Activated CD4-positive, alpha-beta T cell treated with anti-CD3 and anti-CD28 coated beads for 36 hours (primary cell): ENCODE measurements at places on chromosomes 11 and 22. TPM values are rescaled to one million over a fixed set of nuclear protein-coding genes. Genes with fewer than 3 reads are reported as not detected.

GRCh38 chr11:46302866-46303265 is 25.4 kb downstream of the CREB3L1 start:
- DNase-seq, result no peak

GRCh38 chr22:19407649-19408606 is 23.6 kb downstream of the HIRA start:
- no peak for DNase-seq

GRCh38 chr11:69497221-69497787 is 15.8 kb downstream of the LINC01488 start:
- no peak for DNase-seq

DNA sequence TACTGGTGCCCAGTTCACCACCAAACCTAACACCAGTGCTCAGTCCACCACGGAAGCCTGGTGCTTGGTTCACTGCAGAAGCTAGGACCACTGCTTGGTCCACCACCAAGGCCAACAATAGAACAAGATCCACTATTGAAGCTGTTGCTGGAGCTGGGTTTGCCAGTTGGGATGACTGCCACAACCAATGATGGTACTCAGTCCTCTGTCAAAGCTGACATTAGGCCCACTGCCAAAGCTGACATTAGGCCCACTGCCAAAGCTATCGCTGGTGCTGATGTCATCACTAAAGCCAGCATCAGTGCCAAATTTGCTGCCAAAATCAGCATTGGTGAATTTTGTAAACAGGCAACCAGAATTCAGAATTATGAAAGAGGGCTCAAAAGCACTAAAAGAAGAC is 1850.2 kb upstream of the RAG2 start:
- DNase-seq, result no peak

Gene NXPE4
- total RNA-seq, result not detected

- no peak for DNase-seq
These were observed 73.8 kb upstream of the SHISAL1 start for GRCh38 chr22:44386386-44387035.

DNA sequence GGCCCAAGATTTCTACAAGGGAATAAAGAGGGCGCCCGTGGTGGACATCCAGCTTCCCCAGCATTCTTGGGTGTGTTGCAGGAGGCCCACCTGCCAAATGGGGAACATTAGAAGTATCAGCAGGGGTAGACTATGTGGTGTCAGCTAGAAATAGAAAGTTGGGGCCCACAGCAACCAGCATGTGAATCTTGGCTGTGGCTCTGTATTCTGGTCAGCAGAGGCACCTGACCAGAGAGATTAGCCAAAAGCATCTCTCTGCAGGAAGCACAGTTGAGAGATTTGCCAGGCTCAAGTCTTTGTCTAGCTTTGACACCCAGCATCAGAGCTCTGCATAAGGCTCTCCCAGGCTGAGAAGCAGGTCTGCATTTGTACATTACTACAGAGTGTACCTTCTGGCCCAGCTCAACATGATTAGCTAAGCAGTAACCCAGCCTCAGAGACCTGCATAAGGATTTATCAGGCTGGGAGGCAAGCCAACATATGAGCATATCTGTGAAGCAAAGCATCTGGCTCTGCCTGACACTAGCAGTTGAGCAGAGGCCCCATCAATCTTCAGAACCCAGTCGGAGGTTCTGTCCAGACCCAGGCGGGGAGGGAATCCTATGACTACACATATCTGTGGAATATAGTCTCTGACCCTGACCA is 79.9 kb downstream of the MS4A13 start:
- DNase-seq, result no peak

- DNase-seq, result peak; percentile 11
These were observed 84.2 kb downstream of the FBXO7 start for GRCh38 chr22:32558681-32559355.

Gene SLC22A8
- not detected for total RNA-seq

DNA sequence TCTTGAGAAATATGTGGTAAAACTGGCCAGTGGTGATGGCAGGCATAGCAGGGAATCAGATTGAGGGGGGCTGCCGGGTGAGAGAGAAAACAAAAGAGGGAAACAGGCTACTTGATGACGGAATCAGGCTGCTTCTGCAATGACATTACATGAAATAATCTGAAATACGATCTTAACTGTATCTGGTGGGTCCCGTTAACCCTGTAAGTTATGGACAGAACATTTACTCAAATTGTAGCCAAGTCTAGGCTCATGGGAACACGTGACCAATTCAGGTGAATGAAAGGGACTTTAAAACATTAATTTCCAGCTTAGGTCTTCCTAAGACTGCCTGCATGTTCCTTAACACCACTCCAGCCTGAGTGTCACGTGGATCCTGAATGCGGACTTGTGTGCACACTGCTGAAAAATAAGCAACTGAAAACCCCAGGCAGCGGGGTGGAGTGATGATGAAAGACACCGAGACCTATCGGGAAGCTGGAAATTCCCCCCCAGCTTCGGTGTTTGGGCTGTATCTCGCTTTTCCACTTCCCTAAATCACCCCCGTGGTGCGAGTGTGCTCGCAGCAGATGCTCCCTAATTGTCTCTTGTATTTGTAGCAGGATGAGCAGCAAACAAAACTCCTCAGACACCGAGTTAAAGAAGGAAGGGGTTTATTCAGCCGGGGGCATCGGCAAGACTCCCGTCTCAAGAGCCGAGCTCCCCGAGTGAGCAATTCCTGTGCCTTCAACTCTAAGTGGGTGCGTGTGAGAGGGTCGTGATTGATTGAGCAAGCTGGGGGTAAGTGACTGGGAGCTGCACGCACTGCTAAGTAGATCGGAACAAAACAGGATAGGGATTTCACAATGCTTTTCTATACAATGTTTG is 145.0 kb upstream of the GRK3 start:
- DNase-seq, result no peak

GRCh38 chr11:92557879-92558278 is 333.3 kb downstream of the FAT3 start:
- DNase-seq, result no peak

DNA sequence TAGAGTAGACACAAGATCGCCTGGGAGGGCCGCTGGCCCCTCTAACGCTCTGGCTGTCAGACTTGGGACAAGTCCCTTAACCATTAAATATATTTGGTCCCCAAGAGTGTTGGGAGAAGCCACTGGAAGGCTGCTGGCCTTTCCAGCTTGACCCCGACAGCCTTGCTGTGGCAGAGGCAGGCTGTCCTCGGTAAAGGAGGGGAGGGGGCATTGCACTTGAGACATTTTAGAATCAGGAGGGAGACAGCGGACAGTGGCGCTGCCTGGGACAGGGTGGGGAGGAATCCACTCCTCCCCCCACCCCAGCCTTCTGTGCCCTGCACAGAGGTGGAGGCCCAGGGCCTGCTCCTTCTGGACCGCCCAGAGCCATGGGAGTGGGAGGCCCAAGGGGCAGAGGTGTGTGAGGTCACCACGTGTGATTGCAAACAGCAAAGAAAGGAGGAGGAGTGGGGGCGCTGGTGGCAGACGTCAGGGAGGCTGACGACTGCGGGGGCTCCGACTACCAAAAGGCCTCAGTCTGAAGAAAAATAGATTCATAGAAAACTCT is 28.9 kb downstream of the APOL1 start:
- peak; percentile 5 for DNase-seq

Gene MAP6
- total RNA-seq, result not detected

DNA sequence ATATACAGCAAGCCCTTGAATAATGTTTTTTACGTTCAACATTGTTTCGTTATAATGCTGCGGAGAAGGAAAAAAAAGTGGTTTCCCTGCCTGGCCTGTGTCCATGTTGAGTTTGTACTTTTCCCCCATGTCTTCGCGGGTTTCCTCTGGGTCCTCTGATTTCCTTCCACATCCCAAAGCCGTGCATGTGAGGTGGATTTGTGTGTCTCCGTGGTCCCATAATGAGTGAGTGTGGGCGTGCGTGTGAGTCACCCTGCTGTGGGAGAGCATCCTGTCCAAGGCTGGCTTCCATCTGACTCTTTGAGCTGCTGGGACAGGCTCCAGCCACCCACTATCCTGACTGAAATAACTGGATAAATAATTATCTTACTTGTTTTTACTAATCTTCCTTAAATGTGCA is 29.6 kb upstream of the SNX19 start:
- DNase-seq, result no peak

Gene OR52M1
- total RNA-seq, result not detected

- no peak for DNase-seq
These were observed 3.7 kb upstream of the DGKZ start for GRCh38 chr11:46343520-46343919.

DNA sequence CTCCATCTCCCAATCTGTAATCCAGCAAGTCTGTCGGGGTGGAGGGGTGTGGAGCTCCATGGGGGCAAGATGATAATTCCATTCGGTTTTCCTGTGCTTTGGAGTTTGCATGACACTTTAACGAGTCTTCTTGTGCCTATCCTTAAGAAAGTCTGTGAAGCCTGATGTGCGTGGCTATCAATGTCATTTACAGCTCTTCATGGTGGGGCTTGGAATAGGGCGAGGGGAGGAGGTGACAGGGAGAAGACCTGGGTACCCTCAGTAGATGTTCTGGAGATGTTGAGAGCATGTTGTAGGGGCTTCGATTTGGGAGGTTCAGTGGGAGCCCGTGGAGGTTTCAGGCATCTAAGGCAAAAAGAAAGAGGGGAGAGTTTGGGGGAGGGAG is 579 bp upstream of the PHLDB1 start:
- DNase-seq, result no peak

DNA sequence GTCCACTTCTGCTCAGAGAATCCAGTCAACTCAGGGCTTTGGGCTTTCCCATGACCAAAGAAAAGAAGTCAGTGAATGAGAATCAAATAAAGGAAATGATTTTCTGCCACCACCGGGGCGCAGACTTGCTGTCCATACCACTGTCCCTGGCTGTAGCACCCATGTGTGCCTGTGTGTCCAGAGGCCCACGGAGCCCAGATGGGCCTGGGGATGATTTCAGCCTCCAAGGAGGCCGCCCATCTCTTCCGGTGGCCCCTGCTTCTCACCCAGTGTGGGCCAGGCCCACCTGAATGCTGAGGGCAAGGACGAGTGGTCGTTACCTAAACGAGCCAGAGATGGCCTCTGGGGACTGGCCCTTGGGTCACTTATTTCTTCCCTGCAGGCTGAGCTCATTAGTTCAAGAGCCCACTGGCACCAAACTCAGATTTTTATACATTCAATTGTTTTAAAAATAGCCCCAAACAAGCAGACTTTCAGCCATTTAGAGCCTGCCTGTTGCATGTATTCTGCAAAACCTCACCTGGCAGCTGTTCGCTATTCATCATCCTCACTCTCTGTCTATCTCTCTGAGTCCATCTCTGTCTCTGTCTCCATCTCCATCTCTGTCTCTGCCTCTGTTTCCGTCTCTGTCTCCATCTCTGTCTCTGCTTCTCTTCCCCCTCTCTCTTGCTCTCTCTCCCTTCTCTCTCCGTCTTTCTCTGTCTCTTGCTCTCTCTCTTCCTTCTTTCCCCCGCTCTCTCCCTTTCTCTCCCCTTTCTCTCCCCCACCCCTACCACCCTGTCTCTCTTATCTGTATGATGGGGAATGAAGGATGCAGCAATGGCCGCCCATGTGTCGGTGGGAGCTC is 24.2 kb downstream of the KRTAP5-5 start:
- DNase-seq, result no peak

Gene OR4A16
- total RNA-seq, result not detected

DNA sequence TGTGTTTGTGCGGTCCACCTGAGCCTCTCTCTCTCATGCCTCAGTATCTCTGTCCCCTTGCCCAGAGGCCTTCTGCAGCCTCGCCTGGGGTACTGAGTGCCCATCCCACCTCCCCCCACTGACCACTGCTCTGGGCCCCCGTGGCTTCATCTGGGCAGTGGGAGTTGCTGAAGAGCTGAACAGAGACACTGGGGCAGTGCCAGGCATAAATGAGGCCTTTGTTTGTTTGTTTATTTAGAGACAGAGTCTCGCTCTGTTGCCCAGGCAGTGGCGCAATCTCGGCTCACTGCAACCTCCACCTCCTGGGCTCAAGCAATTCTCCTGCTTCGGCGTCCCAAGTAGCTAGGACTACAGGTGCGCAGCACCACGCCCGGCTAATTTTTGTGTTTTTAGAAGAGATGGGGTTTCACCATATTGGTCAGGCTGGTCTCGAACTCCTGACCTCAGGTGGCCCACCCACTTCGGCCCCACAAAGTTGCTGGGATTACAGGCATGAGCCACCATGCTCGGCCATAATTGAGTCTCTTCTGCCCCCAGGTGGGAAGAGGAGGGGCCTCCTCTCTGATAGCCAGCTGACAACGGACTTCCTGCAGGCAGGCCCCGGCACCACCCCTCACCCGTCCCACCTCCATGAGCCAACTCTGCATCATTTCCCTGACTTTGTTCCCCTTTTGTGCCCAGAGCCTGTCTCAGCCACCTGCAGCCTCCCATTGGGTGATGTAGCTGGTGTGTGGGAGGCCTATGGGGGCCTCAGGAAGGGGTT is 9.3 kb downstream of the CRYBB3 start:
- no peak for DNase-seq

- no peak for DNase-seq
These were observed 199.5 kb downstream of the FAM76B start for GRCh38 chr11:95589893-95590612.

- DNase-seq, result no peak
These were observed 152.8 kb downstream of the TBC1D22A start for GRCh38 chr22:46914916-46915894.

GRCh38 chr11:83007909-83008580 is 63.7 kb downstream of the RAB30 start:
- peak; percentile 14 for DNase-seq

Gene MLC1
- not detected for total RNA-seq

GRCh38 chr11:38900211-38900610 is 2302.2 kb upstream of the RAG2 start:
- no peak for DNase-seq

- DNase-seq, result no peak
These were observed 21.4 kb downstream of the PANX1 start for GRCh38 chr11:94150056-94150455.

- DNase-seq, result no peak
These were observed 17.1 kb upstream of the GDPD4 start for GRCh38 chr11:77318600-77318999.

Gene OR6Q1
- total RNA-seq, result not detected

GRCh38 chr11:109422870-109423465 is 978 bp downstream of the C11orf87 start:
- no peak for DNase-seq

Gene ZNHIT2
- 7.1 TPM for total RNA-seq

- DNase-seq, result no peak
These were observed 2.6 kb upstream of the SLC22A25 start for GRCh38 chr11:63246045-63246444.

DNA sequence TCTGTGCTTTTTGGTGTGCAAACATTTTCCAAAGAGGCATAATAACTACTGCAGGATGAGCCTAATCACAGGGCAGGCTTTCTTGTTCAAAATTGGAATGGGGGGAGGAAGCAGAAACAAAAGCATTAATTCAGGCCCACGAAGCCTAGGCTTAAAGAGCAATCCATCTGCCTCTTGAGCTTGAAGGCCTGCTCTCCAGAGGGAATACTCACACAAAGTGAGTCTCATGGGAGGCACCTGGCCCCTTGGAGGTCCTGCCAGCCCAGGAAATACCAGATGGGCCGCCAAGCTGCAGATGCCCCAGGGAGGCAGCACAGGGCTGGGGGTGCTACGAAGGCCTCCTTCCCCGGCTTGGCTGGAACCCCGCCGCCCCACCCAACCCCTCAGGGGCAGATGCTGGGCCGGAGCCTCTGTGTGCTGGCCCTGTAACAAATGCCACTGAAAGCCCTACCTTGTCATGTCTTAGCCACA is 39.3 kb upstream of the COMT start:
- DNase-seq, result no peak
